Panc1 (cell line): ENCODE measurements at places on chromosomes 6 and 20. TPM values are rescaled to one million over a fixed set of nuclear protein-coding genes. Genes with fewer than 3 reads are reported as not detected.

SCGN gene
- not detected for total RNA-seq

MMUT gene
- total RNA-seq = 7.1 TPM

GRCh38 chr6:40517654-40518053 lies 69.5 kb downstream of the LRFN2 start:
- no peaks in the 10 kb centered on the region for H3K36me3 ChIP-seq
- H3K27ac ChIP-seq = no peak overlapping the region
- no peaks in the 10 kb centered on the region; the same call in 1 of the 2 replicates for H3K27me3 ChIP-seq
- no peak overlapping the region for H3K4me3 ChIP-seq
- H3K4me1 ChIP-seq = no peaks in the 10 kb centered on the region

DNA sequence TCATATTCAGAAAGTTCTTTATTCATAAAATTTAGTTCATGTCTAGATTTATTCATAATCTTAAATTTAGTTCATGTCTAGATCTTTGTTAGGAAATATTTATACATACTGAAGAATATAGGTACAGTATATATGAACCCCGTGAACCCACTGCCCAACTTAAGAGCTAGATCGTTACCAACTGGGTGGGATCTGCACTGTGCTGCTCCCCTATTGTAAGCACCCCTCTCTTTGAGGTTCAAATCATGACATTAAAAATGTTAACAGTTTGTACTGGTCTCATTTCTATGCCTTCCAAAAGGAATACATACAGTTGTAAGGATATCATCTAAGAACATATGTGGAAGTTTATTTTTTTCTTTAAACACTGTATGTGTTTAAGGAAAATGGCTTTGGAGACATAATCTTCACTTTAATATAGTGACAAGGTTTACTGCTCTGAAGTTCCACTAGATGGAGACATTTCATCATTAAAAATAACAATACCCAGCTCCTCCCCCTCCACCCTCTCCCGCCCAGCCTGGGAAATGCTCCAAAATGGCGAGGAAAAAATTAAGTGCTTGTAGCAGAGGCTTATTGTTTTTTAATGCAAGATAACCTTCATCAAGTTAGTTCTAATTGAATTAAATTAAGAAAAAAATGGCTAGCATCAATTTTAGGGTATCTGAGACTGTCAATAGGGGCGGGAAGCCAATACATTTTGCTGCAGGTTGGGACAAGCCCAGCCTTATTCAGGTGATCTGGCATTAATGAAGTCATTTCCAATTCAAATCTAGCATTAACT lies 104.1 kb upstream of the TRAF3IP2 start:
- no peak overlapping the region for H3K27ac ChIP-seq
- H3K27me3 ChIP-seq = peaks cover 5% of the 10 kb centered on the region
- no peaks in the 10 kb centered on the region for H3K36me3 ChIP-seq
- H3K4me3 ChIP-seq = peak overlapping the region; percentile 20
- DNase-seq = peak; percentile 61

SYNDIG1 gene
- total RNA-seq = not detected

NFATC2 gene
- total RNA-seq = 10.6 TPM

CCM2L gene
- total RNA-seq = 45.4 TPM
